ENCODE measurements at places on chromosomes 3 and 15.
A peak's percentile ranks its signal among the peaks of the same experiment; 100 is the strongest.

- no peak for DNase-seq
Measured at GRCh38 chr3:14266361-14266760, 87.7 kb downstream of the LSM3 start.

DNA sequence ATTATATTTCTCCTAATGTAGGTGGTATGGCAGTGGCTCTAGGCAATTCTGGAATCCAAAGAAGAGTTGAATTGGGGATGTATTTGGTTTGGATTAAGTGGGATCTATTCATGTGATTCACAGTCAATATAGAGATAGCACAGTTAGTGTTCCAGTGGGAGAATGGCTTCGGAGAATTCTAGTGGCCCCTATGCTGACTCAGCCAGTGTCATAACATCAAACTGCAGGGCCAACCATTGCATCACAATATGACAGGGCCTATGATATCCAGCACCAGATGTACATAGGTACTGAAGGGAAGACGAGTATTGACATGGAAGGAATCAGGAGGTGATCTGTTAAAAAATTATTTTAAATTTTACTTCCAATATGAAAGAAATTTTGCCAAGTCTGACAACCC is 302.8 kb upstream of the UBE2E2 start:
- DNase-seq, result no peak

DNA sequence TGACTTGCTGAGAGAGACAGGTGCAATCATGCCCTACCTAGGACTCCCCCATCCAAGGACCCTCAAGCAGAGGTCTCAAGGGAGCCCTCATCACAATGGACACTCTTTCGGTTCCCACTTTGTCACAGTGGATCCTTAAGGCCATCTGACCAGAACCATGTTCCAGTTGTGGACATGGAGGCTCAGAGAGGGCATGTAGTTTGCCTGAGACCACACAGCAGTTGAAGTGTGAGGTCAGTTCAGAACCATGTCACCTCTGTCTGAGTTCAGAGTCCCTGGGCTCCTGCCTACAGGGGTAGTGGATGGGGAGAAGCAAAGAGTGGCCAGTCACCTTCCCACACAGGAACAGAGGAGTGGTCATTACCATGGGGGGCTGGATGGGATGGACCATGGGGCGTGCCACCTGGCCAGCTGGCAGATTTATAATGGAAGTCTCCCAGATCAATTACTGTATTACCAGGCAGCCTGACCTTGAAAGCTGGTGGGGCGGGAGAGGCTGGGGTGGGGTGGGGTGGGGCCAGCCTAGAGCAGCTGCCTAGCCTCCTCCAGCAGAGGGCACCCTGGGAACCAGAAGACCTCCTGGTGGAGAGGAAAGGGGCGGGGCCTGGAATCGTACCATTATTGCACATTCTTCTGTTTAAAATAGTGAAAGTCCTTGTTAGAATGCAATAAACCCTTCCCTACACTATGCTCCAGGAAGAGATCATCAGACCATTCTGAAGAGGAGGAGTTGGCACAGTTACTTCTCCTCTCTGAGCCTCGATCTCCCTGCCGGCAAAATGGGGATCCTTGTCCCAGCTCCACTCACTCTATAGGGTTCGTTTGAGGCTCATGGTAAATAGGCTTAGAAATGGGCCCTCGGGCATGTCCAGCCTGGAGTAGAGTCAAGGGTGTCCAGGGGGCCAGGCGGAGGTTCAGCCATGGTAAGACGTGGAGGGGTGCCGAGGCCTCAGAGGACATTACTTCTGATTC is 26.9 kb upstream of the LINGO1 start:
- peak; percentile 13 for DNase-seq

- DNase-seq, result no peak
Measured at GRCh38 chr3:101632586-101632985, 44.3 kb downstream of the ZBTB11 start.

DNA sequence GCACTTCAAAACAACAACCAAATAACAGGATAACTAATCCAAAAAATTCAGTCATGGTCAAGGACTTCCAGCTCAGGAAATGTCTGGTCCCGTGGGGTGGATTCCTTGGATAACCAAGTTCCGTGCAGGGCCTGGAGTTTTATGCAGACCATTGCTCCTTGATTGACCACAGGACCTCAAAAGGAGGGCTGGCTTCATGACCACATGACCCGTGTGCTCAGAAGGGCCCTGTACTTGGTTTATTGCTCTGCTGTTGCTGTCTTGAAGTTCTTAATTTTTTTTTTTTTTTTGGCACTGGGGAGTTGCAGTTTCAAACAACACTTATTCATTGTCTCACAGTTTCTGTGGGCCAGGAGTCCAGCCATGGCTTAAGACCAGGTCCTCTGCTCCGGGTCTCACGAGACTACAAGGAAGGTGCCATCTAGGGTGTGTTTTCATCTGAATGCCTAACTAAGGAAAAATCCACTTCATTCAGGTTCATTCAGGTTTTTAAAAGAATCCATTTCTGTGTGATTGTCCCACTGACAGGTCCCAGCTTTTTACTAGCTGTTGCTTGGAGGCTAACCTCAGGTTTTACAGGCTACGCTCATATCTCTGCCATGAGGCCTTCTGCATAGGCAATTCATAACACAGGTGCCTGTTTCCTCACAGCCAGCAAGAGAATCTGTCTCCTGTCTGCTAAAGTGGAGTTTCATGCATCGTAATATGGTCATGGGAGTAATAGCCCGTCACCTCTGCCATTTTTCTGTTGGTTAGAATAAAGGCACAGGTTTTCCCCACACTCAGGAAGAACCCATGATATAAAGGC is 65.3 kb downstream of the FLNB start:
- no peak for DNase-seq

DNA sequence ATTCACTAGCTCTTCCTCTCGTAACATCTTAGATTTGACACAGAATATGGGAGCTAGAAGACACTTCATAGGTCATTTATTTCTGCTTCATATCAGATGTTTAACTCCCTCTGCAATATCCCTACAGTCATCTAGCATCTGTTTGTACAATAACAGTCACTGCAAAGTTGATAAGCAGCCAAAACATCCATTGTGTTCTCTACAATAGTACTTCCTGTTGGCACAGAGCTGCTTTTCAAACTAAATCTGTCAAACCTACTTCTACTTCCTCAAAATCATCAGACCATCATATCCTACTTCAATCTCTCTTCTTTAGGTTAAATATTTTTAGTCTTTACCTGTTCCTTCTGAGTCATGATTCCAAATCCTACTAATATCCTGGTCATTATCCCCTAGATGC is 233.2 kb downstream of the FGF12 start:
- DNase-seq, result no peak

DNA sequence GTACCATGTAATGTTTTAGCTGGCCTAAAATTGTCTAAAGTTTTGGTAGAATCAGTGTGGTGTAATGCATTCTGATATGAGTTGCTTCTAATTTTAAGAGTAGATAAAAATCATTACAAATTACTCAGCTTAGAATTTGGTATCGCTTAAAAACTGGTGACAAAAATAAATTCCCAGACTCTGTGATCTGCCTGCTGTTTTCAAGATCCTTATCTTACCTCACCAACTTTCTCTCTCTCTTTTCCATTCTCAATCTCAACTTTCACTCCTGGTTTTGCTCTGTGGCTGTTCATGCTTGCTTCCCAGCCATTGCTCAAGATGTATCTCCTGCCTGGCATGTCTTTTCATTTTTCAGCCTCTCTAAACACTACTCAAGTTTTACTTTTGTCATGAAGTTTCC is 45.7 kb downstream of the TCF12 start:
- no peak for DNase-seq

DNA sequence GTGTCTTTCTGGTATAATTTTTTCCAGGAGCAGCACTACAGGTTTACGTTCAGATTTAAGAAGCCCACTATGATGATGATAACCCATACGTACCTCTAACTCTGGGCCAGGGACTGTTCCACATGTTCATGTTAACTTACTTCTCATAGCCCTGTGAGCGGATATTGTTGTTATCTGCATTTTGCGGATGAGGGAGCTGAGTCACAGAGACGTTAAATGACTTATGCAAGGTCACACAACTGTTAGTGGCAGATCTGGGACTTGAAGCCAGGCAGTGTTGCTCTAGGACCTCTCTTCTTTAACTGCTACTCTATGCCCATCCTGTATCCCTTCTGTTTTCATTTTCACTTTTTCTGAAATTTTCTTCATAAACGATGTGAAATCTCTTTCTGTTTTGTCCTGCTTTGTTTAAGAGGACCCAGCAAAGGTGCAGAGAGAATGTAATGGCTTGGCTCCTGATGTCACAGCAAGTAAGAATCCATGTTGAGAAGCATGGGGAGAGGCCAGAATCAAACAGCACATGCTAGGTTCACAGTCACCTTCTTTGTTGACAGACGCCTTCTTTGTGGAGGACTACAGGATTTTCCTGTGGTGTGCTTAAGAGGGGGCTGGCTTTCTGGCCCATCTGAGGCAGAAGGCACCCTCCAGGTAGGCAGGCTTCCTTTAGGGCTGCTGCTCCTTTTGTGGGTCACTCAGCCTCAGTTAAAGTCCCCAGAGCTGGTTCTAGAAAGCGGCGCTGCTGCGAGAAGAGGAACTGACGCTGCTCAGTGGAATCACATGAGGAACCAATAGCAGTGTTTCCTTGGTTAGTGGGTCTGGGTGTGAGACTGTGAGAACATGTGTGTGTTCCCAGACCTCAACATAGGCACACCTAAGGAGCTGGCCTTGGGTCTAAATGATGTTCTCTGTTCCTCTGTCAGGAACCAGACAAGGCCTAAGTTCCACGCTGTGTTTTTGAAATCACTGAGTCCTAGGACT is 121.6 kb downstream of the TMEM108 start:
- DNase-seq, result no peak

GRCh38 chr3:106212665-106213222 is 343.9 kb upstream of the CBLB start:
- no peak for DNase-seq

DNA sequence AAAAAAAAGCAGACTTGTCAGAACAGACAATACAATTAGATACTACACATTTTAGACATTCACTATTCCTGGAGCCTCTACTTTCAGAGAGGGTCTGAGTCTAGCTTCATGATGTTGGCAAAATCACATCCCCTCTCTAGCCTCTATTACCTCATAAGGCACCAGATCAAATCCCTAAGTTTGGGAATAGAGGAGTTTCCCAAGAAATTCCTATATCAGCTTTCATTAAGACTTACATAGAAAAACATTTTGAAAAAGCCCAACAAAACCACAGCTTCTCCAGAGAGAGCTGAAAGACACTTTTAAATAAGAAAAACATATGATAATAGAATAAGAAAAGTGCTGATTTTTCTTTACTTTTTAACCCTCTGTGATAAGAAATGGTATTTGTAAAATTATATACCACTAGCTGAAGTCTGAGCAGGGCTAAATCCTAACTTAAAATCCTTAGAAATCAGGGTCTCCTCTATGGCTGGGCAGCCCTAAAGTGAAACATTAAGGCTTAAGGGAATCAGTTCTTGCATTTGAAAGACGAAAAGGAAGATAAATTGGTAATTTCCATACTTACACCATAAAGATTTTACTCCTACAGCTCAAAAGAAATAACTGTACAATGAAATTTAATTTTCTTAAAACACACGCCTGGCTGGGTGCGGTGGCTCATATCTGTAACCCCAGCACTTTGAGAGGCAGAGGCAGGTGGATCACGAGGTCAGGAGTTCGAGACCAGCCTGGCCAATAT is 4.3 kb downstream of the TBC1D2B start:
- DNase-seq, result no peak

- DNase-seq, result peak; percentile 9
Measured at GRCh38 chr3:161266731-161267150, 45.6 kb downstream of the NMD3 start.

DNA sequence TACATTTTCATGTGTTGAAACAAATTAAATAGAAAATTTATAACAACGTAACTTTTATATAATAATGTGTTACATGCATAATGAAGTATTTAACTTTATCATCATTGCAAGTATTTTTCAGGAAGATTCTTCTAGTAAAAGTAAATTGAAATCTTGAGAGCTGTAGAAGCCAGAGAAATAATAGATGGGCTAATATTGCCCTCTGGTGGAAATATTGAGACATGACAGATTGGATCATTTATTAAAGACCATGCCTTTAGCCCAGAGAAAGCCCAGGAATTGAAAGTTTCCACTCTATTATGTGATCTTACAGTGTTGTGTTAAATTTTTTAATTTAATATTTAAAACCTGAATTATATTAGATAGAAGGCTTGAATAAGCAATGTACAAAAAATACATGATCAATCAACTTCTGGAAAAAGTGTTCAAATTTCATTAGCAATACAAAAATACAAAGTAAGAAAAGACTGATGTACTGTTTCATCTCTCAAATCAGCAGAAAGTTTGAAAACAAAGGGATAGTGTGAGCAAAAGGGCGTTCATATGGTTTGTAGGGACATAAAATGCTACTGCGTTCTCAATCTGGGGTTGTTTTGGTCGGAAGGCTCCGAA is 52.7 kb upstream of the SPTSSB start:
- no peak for DNase-seq

GRCh38 chr3:164479978-164480377 is 598.3 kb downstream of the SI start:
- DNase-seq, result no peak

DNA sequence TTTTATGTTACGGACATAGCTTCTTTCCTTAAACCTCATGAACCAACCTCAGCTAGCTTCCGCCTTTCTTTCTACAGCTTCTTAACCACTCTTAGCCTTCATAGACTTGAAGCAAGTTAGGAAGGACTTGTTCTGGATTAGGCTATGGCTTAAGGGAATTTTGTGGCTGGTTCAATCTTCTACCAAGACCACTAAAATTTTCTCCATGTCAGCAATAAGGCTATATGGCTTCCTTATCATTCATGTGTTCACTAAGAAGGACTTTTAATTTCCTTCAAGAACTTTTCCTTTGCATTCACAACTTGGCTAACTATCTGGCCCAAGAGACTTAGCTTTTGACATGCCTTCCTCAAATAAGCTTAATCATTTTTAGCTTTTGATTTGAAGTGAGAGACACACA is 24.5 kb downstream of the CCPG1 start:
- no peak for DNase-seq

GRCh38 chr3:53880396-53881345 is 1.3 kb downstream of the ACTR8 start:
- DNase-seq, result no peak

- DNase-seq, result no peak
Measured at GRCh38 chr3:27147215-27147614, 222.0 kb downstream of the NEK10 start.

DNA sequence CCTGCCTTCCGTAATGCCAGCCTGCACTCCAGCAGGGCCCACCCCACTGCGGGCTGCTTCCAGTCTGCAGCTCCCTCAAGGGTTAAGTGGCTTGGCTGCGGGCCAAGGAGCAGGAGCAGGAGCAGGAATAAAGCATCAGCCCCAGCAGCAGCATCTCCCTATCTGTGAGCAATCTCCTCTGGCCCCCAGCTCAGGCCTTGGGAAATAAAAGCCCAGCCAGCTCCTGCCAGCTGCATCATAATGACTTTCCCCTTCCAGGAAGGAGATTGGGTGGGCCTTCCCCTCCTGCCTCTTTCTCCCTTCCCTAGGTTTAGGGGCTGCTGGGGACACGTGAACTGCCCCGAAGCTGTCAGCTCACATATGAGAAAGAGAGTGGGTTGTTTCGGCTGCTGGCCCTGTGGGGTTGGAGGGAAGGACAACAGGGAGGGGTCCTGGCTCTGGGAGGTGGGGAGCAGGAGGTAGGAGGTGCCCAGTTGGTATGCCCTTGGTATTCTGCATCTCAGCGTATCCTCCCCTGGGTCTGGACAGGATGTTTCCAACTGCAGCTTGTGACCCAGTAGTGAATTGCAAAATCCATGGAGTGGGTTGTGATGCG is 34.6 kb upstream of the FGD5 start:
- peak; percentile 64 for DNase-seq

GRCh38 chr3:171778493-171778892 is 31.8 kb downstream of the PLD1 start:
- no peak for DNase-seq

All from SHP77 (cell line).